ENCODE measurements at places on chromosomes 3 and 15. TPM values are rescaled to one million over a fixed set of nuclear protein-coding genes. Genes with fewer than 3 reads are reported as not detected.

TLR9 gene
- polyA plus RNA-seq: 1.2 TPM

DNA sequence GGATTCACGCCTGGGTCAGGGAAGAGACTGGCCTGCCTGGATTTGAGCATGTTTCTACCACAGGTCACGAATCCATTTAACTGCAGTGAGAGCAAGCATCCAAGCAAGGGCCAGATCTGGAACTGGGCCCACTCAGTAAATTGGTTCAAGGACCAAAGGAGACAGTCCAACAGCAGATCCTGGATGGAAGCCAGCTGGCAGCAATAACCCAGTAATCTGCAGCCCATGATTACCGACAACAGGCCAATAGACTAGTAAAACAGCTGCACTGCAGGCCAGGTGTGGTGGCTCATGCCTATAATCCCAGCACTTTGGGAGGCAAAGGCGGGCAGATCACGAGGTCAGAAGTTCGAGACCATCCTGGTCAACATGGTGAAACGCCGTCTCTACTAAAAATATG lies 11.8 kb downstream of the SAMD7 start:
- DNase-seq: no peak

DNA sequence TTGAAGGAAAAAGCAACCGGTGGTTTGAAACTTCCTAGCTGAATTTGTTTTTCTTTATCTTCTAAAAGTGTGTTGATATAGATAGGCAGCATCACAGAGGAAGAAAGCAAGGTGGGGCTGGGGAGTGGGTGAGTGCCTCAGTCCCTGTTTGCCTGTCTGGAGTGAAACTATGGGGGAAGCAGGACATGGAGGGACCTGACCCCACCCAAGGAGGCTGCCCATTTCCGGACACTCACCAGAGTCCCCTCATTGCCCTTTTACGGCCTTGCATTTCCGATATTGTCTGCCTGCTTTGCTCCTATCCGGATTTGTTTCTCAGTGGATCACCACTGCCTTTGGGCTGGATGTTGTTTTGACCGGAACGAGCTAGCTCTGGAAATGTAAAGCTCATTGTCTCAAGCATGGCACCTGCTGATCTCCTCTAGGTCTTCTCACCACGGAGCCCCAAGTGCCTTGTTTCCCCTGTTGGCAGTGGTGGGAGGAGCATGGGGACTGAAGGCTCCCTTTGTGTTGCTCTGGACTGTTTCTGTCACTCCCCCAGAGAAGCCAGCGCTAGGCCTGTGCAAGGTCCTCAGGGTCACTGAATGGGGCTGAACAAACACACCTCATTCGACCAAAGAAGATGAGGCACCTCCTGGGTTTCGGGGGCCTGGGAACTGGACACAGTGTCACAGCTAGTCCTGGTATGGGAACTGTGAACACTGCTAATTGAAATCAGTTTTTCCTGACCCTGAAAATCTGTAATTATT lies 7.0 kb downstream of the CLDN11 start:
- DNase-seq: no peak

GRCh38 chr15:23035964-23036566 lies 3.3 kb downstream of the TUBGCP5 start:
- no peak for DNase-seq

- DNase-seq: no peak
Observed at GRCh38 chr15:60126200-60126599, 122.1 kb downstream of the FOXB1 start.

DNA sequence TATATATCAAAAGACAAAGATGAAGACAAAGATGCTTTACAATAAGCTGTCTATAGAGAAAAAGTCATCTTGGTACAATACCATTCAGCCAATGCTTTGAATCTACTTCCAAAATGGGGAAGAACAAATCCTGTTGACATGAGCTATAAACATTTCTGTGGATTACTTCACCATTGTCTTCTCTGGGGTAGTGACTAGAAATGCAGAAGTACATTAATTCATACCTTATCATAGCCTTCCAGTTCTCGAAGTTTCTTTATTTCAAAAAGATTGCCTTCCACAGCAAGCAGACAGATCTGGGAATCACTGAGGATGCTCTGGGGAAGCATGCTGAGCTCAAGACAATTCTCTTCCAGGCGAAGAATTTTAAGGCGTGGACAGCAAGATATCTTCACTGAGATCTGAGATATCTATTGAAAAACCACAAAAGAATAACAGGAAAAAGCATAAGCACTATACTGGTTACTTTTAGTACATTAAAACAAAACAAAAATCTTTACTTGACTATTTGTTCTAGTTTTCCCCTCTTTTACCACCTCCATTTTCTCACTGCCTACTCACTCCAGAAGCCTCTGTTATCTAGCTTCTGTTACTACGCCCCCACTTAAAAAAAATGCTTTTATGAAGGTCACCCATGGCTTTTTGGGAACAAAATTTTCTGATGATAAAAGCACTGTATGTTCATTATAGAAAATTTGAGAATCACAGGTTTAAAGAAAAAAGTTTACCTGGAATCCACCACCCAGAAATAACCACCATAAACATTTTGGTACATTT lies 3.6 kb downstream of the LRRC57 start:
- no peak for DNase-seq

DNA sequence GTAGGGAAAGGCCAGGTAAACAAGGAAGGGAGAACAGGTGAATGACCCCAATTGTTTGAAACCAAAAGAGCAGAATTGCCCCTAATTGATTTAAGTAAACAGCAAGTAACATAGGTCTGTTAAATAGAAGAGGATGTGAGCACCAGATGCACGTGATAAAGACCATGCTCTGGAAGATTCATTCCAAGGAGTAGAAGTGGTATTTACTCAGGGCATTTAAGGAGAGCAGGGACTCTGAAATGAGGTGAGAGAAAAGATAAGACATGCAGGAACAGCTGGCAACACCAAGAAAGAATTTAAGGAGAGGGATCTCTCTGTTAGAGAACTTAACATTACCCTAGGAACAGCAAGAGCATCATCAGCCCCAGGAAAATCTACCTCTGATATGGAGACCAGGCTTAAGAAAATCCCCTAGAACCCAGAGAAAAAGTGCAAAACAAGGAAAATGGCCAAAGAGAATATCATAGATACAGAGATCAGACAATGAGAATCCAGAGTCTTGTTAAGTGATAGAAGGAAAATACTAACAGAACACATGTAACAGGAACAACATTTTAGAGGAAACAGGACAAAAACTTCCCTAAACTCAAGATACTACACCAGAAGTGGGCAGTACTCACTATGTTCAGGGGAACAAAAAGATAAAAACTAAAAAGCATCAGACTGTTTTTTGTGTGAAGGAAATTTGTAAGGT lies 6.4 kb downstream of the NUDT16 start:
- DNase-seq: no peak
